NCI-H226 (cell line): ENCODE measurements at places on chromosomes 11 and 22.

DNA sequence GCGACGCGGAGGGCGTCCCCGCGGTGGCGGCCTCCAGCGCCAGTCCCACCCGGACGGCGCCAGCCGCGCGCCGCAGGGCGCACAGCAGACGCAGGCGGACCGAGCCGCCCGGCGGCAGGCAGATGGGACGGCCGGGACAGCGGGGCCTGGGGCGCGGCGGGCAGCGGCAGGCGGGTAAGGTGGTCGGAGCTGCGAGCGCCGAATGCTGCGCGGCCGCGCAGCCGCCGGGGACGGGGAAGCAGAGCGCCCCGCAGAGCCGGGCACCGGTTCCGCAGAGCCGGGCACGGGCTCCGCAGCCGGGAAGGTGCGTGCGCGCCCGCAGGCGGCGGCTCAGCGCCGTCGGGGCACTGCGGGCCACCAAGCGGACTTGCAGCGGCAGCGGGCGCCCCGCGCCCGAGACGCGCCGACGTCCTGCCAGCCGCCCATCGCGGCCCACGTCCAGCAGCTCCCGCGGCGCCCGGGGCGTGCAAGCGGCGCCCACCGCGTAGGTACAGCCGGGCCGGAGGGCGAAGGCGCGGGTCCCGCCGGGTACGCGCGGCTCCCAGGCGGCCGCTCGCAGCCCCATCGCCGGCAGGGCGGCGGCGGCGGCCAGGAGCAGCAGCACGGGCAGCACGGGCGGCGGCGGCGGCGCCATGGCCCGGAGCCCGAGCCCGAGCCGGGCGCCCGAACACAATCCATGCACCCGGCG is 739 bp downstream of the CELSR1 start:
- DNase-seq, result no peak

DNA sequence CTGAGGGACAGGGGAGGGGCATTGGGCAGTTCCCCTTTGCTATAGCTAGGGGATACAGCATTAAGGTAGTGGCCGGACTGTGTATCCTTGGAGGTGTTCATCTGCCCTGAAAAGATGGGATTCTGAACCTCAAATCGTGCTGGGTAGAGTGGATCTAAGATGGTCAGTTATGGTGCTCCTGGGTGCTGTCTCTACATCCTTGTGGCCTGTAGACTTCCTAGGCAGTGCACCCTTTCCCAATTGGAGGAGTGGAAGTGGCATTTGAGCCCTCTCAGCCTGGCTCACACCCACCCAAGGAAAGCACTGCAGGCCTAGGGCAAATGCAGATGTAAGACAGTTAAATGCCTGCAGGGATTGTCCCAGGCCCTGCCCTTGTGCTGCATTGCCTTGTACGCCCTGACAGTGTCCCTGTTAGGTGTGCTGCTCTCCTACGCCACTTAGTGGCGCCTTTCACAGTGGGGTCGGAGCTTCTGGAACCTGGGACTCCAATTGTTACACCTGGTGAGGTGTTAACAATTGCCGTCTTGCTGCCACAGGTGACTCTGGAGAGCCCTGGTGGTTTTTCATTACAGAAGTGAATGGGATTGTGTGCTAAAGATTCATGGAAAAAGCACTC is 35.0 kb downstream of the PPFIBP2 start:
- DNase-seq, result no peak

- no peak for DNase-seq
Measured at GRCh38 chr11:120188371-120188770, 22.5 kb upstream of the OAF start.

GRCh38 chr11:68009391-68010089 is 587 bp upstream of the ALDH3B1 start:
- peak; percentile 72 for DNase-seq

DNA sequence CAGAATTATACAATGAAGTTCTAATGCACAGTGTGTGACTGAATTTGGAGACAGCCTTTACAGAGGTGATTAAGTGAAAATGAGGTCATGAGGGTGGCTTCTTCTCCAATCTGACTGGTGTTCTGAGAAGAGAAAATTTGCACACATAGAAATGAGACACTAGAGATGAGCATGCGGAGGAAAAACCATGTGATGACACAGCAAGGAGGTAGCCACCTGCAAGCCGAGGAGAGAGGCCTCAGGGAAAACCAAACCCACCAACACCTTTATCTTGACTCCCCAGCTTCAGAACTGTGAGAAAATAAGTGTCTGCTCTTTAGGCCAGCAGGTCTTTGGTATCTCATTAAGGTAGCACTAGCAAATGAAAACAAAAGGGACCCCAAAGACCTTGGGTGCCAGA is 93.2 kb downstream of the GGTLC2 start:
- no peak for DNase-seq

- DNase-seq, result no peak
Measured at GRCh38 chr22:49303781-49304461, 523.8 kb downstream of the BRD1 start.

- no peak for DNase-seq
Measured at GRCh38 chr11:50098186-50098725, 65.6 kb downstream of the OR4C45 start.

DNA sequence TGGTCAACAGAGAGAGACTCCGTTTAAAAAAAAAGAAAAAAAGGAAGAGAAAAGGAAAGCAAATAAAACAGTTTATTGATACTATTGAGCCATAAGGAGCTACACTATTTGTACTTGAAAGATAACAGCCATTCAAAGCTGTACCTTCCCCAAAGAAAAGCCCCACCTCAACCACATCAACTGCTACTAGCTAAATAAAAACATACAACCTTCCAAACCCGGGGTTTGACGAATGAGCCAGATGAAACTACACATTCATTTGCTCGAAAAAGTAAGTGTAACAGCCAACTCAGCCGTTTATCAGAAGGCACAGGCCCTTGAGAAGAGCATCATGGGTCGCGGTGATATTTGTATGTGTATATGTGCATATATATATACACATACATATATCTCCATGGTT is 78.4 kb downstream of the SIK3 start:
- DNase-seq, result no peak

- DNase-seq, result peak; percentile 61
Measured at GRCh38 chr22:30667494-30668385, at the start of gene DUSP18. Gene DUSP18, minus strand, starts transcription at chr22:30667875. Its CDS starts 3,872 bp downstream, at chr22:30664003.

DNA sequence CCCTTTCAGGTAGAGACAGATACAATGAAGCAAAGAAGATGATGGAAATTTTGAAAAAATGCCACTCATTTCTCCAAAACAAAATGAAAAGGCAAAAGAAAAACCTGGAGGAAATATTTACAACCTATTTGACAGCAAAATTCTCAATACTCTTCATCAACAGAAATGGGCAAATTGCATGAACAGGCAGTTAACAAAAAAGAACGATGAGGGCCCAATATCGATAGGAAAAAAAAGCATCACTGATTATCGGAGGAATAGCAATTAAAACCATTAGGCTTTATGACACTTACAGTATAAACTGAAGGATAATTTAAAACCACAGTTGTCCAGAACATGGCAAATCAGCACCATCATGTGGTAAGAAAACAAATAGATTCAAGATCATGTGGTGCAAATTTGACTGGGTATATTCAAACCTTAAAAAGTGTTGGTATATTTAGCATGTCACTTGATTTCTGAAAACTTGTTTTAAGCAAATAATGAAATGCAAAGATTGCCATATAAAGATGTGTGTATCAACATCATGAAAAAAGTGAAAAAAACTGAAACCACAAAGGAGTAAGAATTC is 222.9 kb downstream of the BRD1 start:
- no peak for DNase-seq

GRCh38 chr11:110366291-110366690 is 63.5 kb upstream of the FDX1 start:
- peak; percentile 13 for DNase-seq

DNA sequence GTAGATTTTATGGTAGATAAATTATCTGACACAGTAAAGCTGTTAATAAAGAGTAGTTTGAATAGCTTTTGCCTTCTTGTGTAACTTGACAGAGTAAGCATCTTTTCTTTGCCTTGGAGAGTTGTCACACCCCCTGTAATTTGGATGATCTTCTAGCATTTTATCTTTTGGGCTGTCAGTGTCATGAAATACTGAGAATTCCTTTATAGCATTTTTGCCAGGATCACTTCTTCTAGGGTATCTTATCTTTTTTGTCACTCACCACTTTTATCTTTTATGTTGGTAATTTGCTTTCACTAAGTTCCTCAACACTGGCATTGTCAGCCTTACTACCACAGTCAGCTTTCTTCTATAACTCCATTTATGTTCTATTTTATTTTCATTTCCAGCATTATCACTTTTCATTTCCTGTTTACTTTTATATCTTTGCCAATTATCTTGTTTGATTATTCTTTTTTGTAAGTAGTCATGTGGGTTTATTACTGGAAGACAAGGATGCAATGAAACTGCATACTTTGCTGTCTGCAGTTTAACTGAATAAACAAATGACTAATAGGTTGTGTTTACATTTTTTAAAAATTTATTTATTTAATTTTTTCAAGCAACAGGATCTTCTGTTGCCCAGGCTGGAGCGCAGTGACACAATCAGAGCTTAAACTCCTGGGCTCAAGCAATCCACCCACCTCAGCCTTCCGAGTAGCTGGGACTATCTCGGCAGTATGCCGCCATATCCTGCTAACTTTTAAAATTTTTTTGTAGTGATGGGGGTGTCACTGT is 28.1 kb upstream of the ACAT1 start:
- no peak for DNase-seq

DNA sequence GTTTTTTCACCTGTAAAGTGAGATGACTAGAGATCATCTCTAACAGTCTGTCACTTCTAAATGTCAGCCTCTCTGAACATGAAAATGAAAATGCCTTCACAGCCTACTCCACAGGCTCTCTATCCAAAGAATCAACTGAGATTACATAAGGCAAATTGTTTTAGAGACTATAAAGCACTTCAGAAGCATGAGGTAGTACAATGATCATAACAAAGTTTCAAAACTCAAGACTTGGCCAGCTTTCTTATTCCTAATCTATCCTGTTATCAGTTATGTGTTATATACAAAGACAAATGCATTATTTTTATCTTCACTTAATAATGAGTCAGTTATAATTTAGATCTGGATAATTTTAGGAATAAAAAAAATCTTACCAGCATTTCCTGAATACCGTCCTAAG is 20.3 kb upstream of the CEP126 start:
- no peak for DNase-seq

DNA sequence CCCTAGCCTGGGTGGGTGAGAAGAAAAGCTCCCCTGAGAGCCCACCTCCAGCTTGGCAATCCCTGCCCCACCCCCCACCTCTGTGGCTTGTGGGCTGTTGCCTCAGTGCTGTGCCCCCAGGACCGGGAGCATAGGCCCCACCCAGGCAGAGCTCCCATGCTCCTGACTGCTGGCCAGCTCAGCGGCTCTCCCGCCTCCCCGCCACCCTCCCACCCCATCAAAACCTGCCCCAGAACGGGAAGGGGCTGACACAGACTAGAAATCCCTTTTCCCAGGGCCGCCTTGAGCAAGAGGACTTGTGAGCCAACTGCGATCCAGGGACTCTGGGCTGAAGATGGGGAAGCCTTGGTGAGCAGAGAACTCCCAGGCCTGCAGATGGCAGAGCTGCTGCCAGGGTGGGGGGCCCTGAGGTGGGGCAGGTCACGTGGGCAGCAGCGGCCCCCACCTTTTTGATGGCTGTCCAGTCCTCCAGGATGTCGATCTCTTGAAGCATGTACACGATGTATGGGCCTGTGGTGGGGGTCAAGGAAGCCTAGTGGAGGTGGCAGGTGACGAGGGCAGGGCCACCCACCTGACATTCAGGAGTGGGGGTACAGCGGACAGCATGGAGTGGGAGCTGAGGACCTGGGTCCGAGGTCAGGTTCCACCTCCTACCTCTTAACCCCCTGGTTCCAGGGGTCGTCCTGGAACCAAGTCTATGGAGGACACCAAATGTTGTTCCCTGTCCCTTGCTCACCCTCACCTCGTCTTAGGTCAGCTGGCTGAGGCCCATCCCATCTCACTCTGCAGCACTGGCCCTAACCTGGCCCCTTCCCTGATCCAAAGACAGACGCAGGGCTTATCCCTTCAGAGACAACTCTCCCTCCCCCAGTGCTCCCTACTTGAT is 2.3 kb upstream of the RIN1 start:
- no peak for DNase-seq

DNA sequence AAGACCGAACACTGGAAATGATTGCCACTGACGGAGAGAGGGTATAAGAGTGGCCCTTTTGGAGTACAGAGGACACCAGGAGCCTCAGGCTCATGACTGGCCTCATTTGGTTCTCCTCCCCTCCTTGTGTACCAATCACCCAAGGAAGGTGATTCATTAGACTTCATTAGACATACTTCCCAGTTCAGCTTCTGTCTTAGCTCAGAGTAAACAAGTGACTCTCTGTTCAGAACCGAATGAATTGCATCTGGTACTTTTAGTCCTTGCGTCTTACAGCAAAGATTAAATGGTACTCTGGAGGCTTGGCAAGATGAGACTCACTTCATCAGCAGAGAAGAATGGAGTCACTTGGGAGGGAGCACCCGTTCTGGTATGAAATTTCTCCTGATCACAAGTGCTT is 75.2 kb downstream of the ZNRF3 start:
- DNase-seq, result no peak

DNA sequence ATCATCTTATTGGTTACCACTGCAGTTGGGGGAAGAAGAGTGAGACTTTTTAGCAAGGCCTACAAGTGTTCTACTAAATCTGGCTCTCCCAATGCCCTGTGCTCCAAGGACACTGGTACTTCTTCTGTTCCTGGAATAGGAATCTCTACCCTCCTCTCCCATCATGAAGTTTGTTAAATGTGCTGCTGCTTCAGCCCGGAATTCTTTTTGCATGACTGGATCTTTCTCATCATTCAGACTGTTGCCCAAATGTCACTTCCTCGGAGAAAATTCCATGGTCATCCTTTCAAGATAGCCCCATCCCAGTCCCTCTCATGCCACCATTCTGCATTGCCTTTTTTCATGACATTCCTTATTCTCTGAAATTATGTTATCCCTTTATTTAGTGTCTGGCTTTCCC is 400.8 kb downstream of the SOX6 start:
- no peak for DNase-seq

DNA sequence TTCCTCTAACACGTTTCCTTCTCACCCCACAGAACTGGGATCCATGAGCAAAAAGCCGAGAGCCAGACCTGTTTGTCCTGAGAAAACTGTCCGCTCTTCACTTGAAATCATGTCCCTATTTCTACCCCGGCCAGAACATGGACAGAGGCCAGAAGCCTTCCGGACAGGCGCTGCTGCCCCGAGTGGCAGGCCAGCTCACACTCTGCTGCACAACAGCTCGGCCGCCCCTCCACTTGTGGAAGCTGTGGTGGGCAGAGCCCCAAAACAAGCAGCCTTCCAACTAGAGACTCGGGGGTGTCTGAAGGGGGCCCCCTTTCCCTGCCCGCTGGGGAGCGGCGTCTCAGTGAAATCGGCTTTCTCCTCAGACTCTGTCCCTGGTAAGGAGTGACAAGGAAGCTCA is 24.0 kb downstream of the CD5 start:
- no peak for DNase-seq

DNA sequence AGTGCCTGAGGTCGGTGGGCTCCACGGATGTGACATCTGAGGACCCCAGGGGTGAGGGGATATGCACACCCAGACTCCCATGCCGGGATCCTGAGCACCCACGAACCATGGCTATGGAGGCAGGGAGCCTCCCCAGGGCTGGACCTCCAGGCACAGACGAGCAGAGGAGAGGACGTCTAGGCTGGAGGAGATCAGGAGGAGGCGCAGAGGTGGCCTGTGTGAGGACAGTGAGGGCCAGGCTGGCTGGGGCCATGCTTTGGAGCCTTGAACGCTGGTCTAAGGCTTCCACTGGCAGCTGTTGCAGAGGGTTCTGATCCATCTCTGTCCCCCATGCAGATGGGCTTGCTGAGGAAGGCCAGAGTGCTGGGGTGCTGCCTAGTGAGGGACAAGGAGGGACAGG is 29.0 kb downstream of the FGF4 start:
- no peak for DNase-seq

- DNase-seq, result peak; percentile 61
Measured at GRCh38 chr11:12625438-12626071, 48.7 kb upstream of the TEAD1 start.

- DNase-seq, result no peak
Measured at GRCh38 chr22:19773470-19774040, 13.0 kb downstream of the TBX1 start.
